ENCODE measurements at places on chromosomes 4 and X. TPM values are rescaled to one million over a fixed set of nuclear protein-coding genes. Genes with fewer than 3 reads are reported as not detected.

DNA sequence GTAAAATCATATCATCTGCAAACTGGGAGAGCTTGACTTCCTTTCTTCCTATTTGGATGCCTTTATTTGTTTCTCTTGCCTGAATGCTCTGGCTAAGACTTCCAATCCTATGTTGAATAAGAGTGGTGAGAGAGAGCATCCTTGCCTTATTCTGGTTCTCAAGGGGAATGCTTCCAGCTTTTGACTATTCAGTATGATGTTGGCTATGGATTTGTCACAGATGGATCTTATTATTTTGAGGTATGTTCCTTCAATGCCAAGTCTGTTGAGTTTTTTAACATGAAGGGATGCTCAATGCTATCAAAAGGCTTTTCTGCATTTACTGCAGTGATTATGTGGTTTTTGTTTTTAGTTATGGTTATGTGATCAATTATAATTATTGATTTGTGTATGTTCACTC, 2144.6 kb upstream of the TENM3 start:
- no peaks in the 10 kb centered on the region for H3K27me3 ChIP-seq
- no peak overlapping the region for H3K4me3 ChIP-seq
- H3K27ac ChIP-seq, result no peak overlapping the region
- H3K4me1 ChIP-seq, result no peaks in the 10 kb centered on the region
- no peaks in the 10 kb centered on the region for H3K36me3 ChIP-seq
- no peak for DNase-seq

GRCh38 chrX:79139446-79139845, 5.0 kb upstream of the GPR174 start:
- DNase-seq, result no peak
- no peak overlapping the region for H3K27ac ChIP-seq
- H3K36me3 ChIP-seq, result no peaks in the 10 kb centered on the region

GRCh38 chr4:54958236-54958635, 167.2 kb downstream of the KDR start:
- H3K4me1 ChIP-seq, result peaks cover 11% of the 10 kb centered on the region
- H3K4me3 ChIP-seq, result no peak overlapping the region
- H3K36me3 ChIP-seq, result no peaks in the 10 kb centered on the region
- DNase-seq, result no peak

DNA sequence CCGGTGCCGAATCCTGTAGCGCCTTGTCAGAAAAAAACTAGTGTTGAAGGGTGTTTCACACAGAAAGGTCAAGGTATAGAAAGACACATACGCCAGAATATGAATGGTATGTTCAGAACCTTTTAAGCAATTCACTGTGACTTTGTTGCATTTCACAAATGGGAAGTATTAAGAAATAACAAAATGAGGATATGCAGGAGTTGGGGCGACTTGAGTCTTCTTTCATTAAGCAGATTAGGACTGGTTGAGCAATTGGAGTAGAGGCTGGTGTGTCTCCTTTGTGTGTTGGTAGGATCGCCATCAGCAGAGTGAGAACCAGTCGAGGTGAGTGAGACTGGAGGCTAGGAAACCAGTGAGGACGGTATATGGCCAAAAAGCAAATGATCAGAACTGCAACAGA, 1454.5 kb upstream of the TENM3 start:
- DNase-seq, result no peak
- no peak overlapping the region for H3K27ac ChIP-seq
- H3K36me3 ChIP-seq, result no peaks in the 10 kb centered on the region
- H3K27me3 ChIP-seq, result no peaks in the 10 kb centered on the region

- DNase-seq, result peak; percentile 6
- H3K4me3 ChIP-seq, result no peak overlapping the region
- no peak overlapping the region for H3K27ac ChIP-seq
- no peaks in the 10 kb centered on the region for H3K27me3 ChIP-seq
- H3K36me3 ChIP-seq, result no peaks in the 10 kb centered on the region
These were observed 73.2 kb downstream of the ARHGAP24 start for GRCh38 chr4:85548116-85548515.

GRCh38 chr4:171031338-171031737, 781.9 kb upstream of the GALNTL6 start:
- H3K4me3 ChIP-seq, result no peak overlapping the region
- no peak for DNase-seq
- H3K36me3 ChIP-seq, result no peaks in the 10 kb centered on the region
- no peaks in the 10 kb centered on the region for H3K4me1 ChIP-seq
- no peaks in the 10 kb centered on the region for H3K27me3 ChIP-seq

- H3K4me1 ChIP-seq, result no peaks in the 10 kb centered on the region
- no peak overlapping the region for H3K4me3 ChIP-seq
- H3K36me3 ChIP-seq, result no peaks in the 10 kb centered on the region
- no peaks in the 10 kb centered on the region for H3K27me3 ChIP-seq
These were observed 21.4 kb upstream of the FGFR3 start for GRCh38 chr4:1771555-1772305.

GRCh38 chr4:112410364-112410763, 105.6 kb downstream of the NEUROG2 start:
- no peaks in the 10 kb centered on the region for H3K4me1 ChIP-seq
- H3K27ac ChIP-seq, result no peak overlapping the region
- no peak overlapping the region for H3K4me3 ChIP-seq
- no peaks in the 10 kb centered on the region for H3K36me3 ChIP-seq

GRCh38 chr4:174930895-174931294, 12.7 kb downstream of the ADAM29 start:
- no peaks in the 10 kb centered on the region for H3K27me3 ChIP-seq
- no peak for DNase-seq
- no peaks in the 10 kb centered on the region for H3K4me1 ChIP-seq
- no peaks in the 10 kb centered on the region for H3K36me3 ChIP-seq

- peaks cover 68% of the 10 kb centered on the region for H3K27me3 ChIP-seq
- no peaks in the 10 kb centered on the region for H3K36me3 ChIP-seq
- no peak overlapping the region for H3K27ac ChIP-seq
- H3K4me3 ChIP-seq, result no peak overlapping the region
- no peaks in the 10 kb centered on the region for H3K4me1 ChIP-seq
- DNase-seq, result no peak
These were observed 120.9 kb downstream of the FAM53A start for GRCh38 chr4:1563241-1563640.

- DNase-seq, result no peak
- no peak overlapping the region for H3K4me3 ChIP-seq
- no peaks in the 10 kb centered on the region for H3K27me3 ChIP-seq
These were observed 2.5 kb downstream of the MYL5 start for GRCh38 chr4:676871-677235.

DNA sequence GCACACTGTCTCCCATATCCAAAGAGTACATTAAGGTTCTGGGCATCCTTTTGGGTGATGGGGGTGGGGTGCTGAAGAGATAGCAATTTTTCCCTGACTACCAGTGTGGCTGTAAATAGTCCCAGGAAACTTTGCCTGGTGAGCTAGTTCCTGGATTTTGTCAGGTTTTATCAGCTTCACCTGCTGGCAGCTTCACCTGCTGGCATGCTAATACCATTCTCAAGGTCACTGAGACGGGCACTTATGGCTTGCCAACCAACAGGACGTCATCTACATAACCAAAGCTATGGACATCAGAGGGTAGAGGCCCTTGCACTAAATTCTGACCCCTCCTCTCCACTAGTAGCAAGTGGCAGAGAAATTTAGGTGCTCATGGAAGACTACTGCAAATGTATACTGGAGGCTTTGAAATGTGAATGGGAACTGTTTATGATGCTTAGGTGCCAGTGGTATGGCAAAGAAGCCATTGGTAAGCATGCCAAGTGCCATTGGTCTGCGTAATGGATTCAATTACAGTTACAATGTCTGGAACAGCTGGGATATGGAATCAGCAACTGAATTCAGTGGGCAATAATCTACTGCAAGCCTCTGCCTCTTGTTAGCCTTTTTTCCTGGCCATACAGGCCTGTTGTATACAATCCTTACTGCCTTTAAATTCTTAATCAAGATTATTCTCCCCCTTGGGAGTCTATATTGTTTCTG, 71.6 kb upstream of the SH3RF1 start:
- H3K36me3 ChIP-seq, result no peaks in the 10 kb centered on the region
- H3K4me1 ChIP-seq, result peaks cover 4% of the 10 kb centered on the region
- H3K27ac ChIP-seq, result no peak overlapping the region
- H3K4me3 ChIP-seq, result no peak overlapping the region
- DNase-seq, result no peak

GRCh38 chrX:21745756-21746155, 12.2 kb downstream of the SMPX start:
- no peak overlapping the region for H3K4me3 ChIP-seq
- H3K27ac ChIP-seq, result no peak overlapping the region
- peak; percentile 15 for DNase-seq
- no peaks in the 10 kb centered on the region for H3K4me1 ChIP-seq

GRCh38 chr4:168128601-168129000, 36.3 kb downstream of the ANXA10 start:
- DNase-seq, result no peak
- no peaks in the 10 kb centered on the region for H3K27me3 ChIP-seq
- H3K4me1 ChIP-seq, result no peaks in the 10 kb centered on the region
- H3K36me3 ChIP-seq, result no peaks in the 10 kb centered on the region
- H3K27ac ChIP-seq, result no peak overlapping the region
- no peak overlapping the region for H3K4me3 ChIP-seq

The ARL9 gene
- not detected for polyA plus RNA-seq

The PABPC1L2B gene
- polyA plus RNA-seq, result 0.05 TPM

DNA sequence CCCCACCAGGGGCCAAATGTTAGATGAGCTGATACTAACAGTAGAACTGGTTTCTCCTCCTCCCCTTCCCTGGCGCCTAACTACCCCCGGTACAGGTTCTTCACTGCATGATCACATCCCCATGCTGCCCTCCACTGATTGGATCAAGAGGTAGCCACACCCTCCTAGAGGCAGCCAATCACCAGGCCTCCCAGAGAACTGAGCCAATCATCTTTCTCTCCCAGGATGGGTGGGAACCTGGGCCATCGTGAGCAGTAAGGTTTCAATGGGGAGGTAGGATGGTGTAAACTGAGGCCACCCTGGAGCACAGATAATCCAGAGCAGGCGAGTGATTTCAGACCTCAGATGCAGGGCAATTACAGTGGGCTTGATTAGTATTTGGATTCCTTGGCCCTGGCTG, 64.2 kb downstream of the PPP2R2C start:
- no peak for DNase-seq
- peaks cover 18% of the 10 kb centered on the region for H3K4me1 ChIP-seq
- H3K27ac ChIP-seq, result no peak overlapping the region
- H3K36me3 ChIP-seq, result no peaks in the 10 kb centered on the region

GRCh38 chrX:7219153-7219705, 71.3 kb upstream of the PUDP start:
- no peak overlapping the region for H3K27ac ChIP-seq
- no peaks in the 10 kb centered on the region for H3K4me1 ChIP-seq
- no peak overlapping the region for H3K4me3 ChIP-seq
- no peak for DNase-seq

GRCh38 chrX:802846-803245, 172.3 kb downstream of the SHOX start:
- no peak overlapping the region for H3K27ac ChIP-seq
- no peaks in the 10 kb centered on the region for H3K27me3 ChIP-seq
- H3K4me1 ChIP-seq, result no peaks in the 10 kb centered on the region
- no peak overlapping the region for H3K4me3 ChIP-seq
- H3K36me3 ChIP-seq, result no peaks in the 10 kb centered on the region
- DNase-seq, result no peak

GRCh38 chr4:150394046-150394445, 187.9 kb upstream of the MAB21L2 start:
- no peaks in the 10 kb centered on the region for H3K27me3 ChIP-seq
- H3K36me3 ChIP-seq, result no peaks in the 10 kb centered on the region
- H3K4me1 ChIP-seq, result no peaks in the 10 kb centered on the region
- DNase-seq, result no peak

DNA sequence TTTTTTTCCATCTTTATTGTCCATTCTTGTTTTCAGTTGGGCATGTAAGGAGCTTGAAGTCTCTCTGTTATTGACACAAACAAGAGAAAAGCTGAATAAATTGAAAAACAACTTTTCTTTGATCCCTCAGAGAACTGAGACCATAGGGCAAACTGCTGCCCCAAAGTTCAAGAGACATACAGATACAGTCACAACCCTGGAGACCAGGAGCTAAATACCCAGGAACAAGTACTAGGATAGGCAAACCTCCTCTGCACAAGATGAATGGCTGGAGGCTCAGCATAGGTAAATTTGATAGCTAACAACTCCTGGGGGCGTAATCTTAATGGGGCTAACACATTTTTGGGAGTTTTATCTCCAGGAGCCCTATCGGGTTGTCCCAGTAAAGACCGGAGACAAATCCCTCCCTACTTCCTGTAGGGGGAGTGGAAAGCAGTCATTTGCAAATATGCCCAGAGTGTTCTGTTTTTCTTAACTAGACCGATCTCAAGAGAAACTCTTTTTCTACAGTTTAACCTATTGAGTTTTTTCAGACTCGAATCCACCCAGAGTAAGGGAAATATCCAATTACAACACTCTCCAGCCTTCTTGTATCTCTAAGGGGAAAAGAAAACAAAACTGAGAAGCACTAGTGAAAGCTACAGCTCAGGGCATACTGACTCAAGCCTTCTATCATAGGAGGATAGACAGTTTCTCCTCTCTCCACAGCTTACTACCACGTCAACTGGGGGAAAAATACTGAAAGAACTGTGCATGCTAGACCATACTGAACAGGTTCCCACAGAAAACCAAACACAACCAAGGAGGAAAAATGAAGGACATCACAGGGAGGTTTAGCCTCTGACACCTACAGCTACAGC, 23.1 kb downstream of the MAGEA8 start:
- H3K4me3 ChIP-seq, result 0 out of 2 replicates have a peak overlapping the region, but pooled peaks have one; percentile 8
- no peaks in the 10 kb centered on the region for H3K36me3 ChIP-seq
- no peaks in the 10 kb centered on the region for H3K27me3 ChIP-seq
- DNase-seq, result no peak
- no peak overlapping the region for H3K27ac ChIP-seq

The ARL13A gene
- polyA plus RNA-seq, result not detected

GRCh38 chrX:133323431-133323830, 91.9 kb downstream of the GPC4 start:
- DNase-seq, result no peak
- no peak overlapping the region for H3K27ac ChIP-seq
- H3K4me3 ChIP-seq, result no peak overlapping the region
- H3K36me3 ChIP-seq, result no peaks in the 10 kb centered on the region
- peaks cover 9% of the 10 kb centered on the region for H3K27me3 ChIP-seq
- no peaks in the 10 kb centered on the region for H3K4me1 ChIP-seq

DNA sequence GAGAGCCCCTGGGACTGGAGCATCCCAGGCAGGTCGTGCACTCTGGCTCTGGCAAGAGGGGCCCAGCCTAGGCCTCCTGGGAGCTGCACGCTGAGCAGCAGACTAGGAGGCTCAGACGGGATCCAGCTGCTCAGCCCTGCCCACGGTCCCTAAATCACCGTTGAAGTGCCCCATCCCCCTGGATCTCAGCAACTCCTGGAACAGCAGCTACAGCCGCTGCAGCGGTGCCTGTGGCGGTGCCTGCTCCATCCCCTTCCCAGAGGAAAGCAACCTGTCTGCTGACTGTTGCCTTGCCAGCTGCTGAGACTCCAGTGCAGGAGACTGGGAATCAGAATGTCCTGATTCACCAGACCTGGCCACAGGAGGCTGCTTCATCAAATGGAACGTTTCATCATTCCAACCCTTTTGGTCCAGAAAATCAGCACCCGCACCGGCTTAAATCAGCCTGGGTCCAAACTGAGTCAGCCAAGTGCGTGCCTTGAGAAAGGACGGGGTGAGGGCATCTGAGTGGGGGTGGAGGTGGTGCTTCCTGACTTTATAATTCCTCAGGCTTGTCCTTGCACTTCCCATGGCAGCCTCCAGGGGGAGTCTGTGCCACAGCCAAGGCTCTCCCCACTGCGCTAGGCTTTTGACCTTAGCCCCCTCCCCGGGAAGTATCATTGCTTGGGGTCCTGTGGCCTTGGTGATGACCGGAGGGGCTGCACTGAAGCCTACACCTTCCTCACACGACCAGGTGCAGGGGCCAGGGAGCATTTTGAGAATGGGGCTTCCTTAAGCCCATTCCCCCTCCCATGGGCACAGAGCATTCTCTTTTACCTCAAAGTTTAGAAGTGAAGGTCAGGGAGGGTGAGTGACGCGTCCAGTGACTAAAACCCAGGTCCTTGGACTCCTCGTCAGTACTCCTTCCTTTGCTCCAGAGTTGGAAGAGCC, 6.5 kb downstream of the ZNF185 start:
- DNase-seq, result peak; percentile 86
- H3K4me3 ChIP-seq, result no peak overlapping the region
- H3K36me3 ChIP-seq, result no peaks in the 10 kb centered on the region

The KCNIP4 gene
- polyA plus RNA-seq, result 0.26 TPM

All from SK-N-SH (cell line).